ENCODE measurements at places on chromosomes 16 and 17.

GRCh38 chr17:61593426-61593825 lies 2.4 kb upstream of the NACA2 start:
- DNase-seq, result no peak

DNA sequence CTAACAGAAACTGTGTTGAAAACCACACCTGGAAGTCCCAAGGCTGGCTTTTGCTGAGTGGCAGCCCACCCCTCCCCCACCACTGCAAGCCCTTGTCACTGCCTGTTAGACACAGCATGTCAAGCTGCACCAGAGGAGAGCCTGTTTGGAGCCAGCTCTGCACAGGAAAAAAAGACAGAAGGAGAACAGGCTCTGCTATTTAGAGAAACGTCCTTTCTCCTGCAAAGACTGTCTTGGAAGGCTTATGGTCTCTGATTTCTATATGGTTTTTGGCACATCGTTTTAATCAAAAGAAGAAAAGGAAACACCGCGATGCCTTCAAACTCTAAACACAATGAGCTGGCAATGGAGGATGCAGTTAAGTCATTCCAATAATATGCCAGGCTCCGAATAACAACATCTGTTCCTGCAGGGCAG lies 275.5 kb downstream of the MAP2K4 start:
- no peak for DNase-seq

DNA sequence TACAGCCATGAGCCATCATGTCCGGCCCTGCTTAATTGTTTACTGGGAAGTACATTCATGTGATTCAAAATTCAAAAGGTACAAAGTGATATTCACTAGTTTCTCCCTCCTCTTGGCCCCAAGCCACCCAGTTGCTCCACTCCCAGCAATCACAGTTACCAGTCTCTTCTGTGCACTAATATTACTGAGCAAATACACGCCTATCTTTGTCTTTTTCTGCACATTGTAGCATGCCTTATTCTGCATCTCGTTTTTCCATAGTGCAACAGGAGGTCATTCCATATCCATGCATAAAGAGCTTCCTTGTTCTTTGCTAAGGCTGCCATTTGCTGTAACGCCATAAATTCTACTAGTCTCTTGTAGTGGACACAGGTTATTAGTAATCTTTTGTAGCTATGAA lies 2.2 kb upstream of the ALOX15 start:
- DNase-seq, result no peak

GRCh38 chr17:11935734-11936406 lies 61.4 kb downstream of the ZNF18 start:
- peak; percentile 37 for DNase-seq

GRCh38 chr17:8408371-8408770 lies 10.7 kb upstream of the RNF222 start:
- DNase-seq, result no peak

GRCh38 chr17:33517746-33518145 lies 224.7 kb upstream of the ASIC2 start:
- no peak for DNase-seq

DNA sequence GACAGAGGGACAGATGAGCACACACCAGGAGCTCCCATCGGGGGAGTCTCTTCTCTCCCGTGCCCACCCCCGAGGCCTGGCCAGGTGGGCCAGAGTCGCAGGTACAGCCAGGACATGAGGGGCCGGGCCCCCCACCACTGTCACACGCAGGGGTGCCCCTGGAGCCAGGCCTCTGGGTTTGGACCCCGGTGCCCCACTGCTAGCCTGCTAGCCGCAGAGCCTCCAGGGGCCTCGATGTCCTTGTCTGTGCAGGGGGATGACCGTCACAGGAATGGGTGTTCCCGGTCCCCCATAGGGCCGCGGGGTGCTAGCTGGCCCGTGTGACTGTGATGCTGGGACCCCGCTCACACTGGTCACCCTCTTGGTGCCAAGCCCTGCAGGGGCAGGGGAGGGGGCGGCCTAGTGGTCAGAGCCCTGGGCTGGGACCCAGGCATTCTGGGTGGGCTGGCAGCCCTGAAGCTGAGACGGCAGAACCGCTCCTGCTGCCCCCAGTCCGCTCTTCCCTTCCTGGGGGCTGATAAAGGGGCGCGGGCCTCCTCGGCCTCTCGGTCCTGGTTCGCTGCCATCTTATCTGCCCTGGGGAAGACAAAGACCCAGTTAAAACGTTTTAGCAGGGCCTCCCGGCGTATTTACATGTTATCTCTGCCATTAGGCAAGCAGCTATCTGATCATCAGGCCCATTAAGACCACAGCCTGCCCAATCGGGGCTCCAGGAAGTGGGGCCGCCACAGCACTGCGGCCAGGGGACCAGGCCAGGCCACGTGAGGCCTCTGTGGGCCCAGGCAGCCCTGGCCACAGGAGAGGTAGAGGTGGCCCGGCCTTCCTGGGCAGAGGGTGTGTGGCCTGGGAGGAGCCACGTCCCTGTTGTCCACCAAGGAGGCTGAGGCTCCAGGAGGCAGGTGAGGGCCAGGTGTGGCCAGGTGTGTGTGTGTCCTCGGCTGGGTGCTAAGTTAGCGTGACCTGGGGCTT lies 57.2 kb upstream of the ZC3H18 start:
- DNase-seq, result no peak

Data from stimulated activated CD4-positive, alpha-beta T cell treated with anti-CD3 and anti-CD28 coated beads, Interleukin-15, amount 100 ng/mL, for 24 hours (primary cell).